CD4-positive, alpha-beta T cell treated with Interleukin-6 at 100 ng/mL for 8 hours (primary cell): ENCODE measurements at places on chromosomes 7 and 10.

GRCh38 chr10:98832738-98833137 lies 386.0 kb upstream of the HPS1 start:
- DNase-seq = no peak

GRCh38 chr10:95841661-95842498 lies 65.9 kb upstream of the CC2D2B start:
- DNase-seq = peak; percentile 43

GRCh38 chr10:110218632-110219031 lies 11.2 kb downstream of the MXI1 start:
- no peak for DNase-seq

DNA sequence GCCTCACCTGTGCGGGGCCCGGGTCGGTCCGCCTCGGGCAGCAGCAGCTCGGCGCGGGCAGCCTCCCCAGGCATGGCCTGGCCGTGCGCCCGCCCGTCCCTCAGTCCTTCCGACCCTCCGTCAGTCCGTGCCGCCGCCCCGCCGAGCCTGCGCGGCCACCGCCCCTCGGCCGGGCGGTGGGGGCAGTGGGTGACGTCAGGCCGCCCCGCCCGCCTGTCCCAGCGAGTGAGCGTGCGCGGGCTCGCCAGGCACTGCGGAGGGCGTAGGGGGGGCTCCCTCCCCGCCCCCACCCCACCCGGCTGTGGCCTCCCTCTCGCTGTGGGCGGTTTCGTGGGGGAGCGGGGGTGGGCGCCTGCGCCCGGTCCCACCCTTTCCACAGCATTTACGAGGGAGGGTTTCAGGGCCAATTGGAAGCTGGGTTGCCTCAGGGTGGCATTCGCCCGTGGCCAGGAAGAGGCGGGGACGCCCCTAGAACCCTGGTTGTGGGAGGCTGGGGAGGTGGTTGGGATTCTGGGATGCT lies at the start of gene NACAD:
Gene NACAD, minus strand, starts transcription at position 149 of the 520 bp plus-strand sequence. Its CDS starts 75 bp downstream, at position 74.
- no peak for DNase-seq

DNA sequence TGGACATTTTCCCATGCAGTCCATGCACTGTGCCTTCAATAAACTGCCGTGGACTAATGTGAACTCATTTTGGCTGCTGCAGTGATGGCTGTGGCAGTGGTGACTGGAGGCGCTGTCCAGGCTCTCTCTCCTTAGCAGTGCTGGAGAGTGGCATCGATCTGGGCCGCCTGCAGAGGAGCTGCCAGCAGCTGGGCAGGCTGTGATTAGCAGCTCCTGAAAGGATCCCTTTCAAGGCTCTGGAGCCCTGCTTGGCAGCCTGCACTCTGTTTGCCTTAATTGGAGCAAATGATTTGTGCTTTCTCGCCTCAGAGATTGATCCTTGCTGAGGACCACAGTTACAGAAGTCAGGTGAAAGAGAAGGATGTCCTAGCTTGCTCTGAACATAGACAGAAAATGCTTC lies 130.1 kb upstream of the VWC2 start:
- no peak for DNase-seq

DNA sequence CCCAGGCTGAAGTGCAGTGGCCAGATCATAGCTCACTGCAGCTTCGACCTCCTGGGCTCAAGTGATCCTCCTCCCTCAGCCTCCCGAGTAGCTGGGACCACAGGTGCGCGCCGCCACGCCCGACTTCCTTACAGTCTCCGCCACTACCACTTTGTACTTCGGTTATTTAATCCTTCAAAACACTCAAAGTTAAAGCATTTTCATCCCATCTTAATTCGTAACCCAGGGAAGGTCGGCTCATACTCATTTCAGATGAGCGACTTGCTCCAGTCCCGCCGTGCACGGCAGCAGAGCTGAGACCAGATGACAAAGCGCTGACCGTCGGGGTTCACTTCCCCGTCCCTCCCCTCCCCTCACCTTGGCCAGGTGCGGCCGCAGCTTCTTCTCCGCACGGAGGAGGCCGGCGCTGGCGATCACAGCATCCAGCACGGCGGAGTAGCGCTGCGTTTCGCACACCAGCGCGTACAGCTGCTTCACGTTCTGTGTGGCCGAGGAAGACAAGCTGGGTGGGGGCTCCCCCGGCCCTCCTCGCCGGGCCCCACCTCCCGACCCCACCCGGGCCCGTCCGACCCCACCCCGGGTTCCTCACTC lies 457 bp downstream of the NSUN5 start:
- DNase-seq = no peak

DNA sequence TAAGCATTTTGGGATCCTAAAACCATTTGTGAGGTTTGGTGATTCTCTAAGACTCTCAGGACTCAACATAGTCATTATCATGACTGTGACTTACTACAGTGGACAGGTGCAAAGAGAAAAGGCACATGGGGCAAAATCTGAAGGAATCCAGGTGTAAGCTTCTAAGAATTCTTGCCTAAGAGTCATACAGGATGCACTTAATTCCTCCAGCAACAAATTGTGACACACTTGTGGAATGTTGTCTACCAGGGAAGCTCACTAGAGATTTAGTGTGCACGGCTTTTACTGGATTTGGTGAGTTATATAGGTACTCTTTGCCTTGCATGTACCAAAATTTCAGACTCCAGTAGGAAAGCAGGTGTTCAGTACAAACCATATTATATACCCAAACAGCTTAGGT lies 47.9 kb downstream of the WAC start:
- no peak for DNase-seq

DNA sequence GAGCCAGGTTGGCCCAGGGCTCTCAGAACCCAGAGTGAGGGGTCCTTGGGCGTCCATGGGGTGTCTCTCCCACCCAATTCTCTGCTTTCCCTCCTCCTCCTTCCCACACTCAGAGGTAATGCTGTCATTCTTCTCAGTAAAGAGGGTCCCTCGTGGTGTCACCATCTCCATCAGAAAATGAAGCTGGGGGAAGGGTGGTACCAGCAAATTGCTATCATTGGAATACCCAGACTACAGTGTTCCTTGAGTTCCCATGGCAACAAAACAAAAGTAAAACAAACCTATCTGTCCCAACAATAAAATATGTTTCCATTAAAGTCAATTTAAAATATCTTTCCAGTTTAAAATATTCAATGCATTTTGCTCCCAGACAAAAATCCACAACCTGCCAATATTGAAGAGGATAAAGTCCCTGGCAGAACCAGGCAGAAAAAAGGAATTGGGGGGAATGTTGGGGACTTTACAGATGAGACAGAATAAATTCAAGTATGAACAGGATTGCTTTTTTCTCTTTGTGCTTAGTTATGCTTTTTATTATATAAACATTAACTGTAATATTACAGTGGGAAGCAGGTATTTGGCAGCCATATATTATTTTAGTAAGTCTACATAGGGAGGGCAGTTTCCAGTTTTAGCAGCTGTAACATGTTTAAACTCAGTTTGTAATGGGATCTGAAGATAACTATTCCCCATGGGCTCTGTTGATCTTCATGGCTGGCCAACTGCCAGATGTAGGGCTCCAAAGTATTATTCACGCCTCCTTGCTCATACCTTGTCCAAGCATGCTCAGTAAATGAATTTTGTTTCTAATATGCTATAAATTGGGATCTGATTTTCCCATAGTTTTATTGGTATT lies 182.1 kb downstream of the ARID5B start:
- DNase-seq = peak; percentile 7

DNA sequence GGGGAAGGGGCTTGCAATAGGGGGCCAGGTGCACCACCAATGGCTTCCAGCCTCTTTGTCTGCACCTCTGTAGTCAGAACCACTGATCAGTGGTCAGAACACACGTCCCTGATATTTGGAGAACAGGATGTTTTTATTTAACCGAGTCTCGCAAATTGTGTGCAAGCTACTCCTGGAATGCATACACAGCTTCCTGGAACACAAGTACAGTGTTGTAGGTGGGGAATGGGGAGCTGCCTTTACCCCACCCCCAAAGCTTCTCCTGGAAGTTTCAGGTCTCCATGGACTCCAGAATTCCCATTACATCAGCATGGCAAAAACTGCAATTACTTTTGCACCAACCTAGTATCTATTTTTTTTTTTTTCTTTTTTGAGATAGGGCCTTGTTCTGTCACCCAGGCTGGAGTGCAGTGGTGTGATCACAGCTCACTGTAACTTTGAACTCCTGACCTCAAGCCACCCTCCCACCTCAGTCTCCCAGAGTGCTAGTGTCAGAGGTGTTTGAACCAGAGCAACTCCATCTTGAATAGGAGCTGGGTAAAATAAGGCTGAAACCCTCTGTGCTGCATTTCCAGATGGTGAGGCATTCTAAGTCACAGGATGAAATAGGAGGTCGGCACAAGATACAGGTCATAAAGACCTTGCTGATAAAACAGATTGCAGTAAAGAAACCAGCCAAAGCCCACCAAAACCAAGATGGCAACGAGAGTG lies 374.0 kb downstream of the CALN1 start:
- no peak for DNase-seq
